Astrocyte of the hippocampus (primary cell): ENCODE measurements at places on chromosomes 12 and 14.
A peak's percentile ranks its signal among the peaks of the same experiment; 100 is the strongest.

GRCh38 chr14:33510063-33510481 is 440.8 kb downstream of the EGLN3 start:
- DNase-seq: peak; percentile 78

DNA sequence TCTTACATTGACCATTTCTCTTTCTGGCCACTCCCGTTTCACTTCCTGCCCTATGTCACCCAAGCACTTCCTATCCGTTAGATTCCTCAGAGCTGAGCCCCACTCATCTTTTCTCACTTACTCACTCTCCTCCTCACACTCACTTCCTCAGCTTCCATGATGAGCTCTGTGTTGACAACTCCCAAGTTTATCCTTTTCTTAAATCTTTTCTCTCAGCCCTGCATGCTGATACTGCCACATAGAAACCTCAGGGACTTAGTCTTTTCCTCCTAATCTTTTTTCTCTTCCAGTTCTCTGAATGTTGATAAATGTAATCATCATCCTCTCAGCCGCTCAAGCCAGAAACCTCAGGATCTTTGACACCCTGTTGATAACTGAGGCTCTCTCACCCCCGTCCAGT is 99.6 kb downstream of the ANO6 start:
- no peak for DNase-seq

DNA sequence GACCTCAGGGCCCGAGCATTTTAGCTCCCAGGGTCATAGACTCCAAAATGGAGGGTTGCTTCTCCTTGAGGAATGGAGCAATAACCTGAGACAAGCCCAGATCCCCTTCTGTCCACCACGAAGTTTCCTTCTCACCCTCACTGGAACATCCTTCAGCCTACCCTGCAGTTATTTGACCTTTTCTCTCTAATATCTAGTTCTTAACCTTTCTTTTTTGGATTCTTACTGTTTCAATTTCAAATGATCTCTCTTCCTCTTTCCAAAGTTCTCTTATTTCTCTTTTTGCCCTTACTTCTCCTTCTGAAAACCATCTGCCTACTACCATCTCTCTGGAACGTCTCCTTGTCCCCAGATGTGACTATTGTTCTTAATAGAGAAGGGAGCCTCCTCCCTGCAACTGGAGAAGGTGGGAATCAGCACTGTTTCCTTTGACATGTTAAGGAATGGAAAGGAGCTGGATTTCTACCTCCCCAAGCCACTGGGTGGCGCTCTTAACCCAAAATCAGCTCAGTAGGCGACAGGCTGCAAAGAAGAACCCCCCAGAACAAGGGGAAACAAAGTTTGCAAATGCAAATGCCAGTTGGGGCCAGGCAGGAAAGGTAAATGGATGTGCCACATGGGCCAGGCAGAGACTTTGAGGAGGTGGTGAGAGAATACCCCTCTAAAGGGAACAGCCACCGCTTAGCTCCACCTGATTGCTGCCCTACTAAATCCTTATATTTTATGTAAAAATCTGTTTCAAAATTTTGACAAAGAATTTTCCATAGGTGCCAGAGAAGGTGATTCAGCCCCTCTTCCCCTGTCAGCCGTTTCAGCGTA is 22.4 kb upstream of the PDE1B start:
- peak; percentile 18 for DNase-seq

GRCh38 chr14:96895658-96896271 is 98.6 kb downstream of the VRK1 start:
- no peak for DNase-seq

DNA sequence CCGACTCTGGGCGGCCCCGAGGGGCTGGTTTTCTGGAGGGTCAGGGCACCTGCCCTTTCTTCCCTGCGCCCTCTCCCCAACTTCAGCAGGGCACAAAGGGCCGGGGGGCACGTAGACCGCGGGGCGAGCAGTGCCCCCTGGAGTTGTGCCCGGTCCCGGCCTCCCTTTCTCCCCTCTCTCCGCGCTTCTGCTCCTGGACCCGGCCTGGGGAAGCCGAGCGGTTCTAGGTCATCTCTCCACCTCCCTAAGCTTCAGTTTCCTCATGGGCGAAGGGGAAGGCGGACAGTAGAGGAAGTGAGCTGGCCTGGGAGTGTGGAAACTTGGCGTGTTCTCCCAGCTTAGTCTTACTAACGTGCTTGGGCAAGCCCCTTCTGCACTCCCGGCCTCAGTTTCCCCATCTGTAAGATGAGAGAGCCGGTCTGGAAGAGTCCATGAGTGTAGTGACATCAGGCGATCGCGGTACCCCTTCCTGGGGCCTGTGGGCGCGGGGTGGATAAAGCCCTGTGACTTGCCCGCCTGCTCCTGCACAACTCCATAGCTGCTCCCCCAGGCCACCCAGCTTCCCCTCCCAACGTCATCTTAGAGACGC is 158.6 kb upstream of the PARP11 start:
- DNase-seq: peak; percentile 46

DNA sequence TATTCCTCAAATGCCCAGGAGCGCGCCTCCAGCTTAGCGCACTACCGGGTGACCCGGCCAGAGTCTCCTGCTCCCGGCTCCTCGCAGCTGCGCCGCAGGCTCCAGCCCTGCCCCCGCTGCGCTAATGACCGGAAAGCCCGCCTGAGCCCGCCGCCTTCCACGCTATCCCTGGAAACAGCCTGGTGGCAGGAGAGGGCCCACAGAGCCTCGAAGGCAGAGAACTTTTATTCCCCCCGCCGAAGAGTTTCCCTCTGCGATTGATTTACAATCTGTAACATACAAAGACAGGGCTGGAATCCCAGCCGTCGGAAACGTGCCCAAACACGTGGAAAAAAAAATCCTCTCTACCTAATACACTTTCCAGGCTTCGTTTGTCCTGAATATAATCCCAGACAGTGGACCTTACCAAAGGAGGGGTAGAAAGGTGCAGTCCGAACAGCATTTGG is 1.5 kb downstream of the COL2A1 start:
- DNase-seq: peak; percentile 55

GRCh38 chr12:104740668-104741067 is 217.4 kb downstream of the SLC41A2 start:
- DNase-seq: no peak

- no peak for DNase-seq
Observed at GRCh38 chr14:102492531-102492910, 17.1 kb downstream of the ANKRD9 start.

DNA sequence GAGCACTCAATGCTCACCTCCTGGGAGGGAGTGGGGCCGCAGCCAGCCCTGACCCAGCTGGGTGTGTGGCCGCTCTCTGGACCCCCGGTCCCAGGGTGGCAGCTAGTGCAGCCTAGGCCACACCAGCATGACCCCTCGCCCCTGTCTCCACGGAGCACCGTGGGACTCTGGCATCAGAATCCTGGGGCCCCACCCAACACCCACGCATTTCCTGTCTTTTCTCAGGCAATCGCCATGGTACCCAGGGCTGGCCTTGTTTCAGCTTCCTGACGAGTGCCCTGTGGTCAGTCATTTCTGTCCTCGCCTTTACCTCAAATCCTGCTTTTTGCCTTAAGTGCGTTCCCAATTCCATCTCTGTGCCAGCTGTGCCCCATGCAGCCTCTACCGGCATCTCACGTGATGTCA is 15.9 kb downstream of the PACS2 start:
- DNase-seq: peak; percentile 37

- no peak for DNase-seq
Observed at GRCh38 chr14:89810101-89810500, 144.4 kb downstream of the EFCAB11 start.

DNA sequence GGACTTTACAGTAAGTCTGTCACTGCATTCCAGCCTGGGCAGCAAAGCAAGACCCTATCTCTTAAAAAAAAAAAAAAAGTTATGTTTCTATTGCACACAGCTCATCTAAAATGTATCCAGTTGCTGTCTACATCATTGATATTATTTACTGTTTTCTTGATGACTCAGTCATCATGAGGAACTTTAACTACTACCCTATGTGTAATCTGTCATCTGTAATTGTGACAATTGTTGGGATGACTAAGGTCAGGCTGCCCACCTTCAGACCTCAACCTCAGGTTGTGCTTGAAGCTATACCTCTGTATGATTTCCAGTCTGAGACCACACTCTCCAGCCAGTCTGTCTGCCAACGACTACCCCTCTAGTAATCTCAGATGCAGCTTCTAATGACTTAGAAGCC is 15.3 kb downstream of the PPP1R13B start:
- no peak for DNase-seq

DNA sequence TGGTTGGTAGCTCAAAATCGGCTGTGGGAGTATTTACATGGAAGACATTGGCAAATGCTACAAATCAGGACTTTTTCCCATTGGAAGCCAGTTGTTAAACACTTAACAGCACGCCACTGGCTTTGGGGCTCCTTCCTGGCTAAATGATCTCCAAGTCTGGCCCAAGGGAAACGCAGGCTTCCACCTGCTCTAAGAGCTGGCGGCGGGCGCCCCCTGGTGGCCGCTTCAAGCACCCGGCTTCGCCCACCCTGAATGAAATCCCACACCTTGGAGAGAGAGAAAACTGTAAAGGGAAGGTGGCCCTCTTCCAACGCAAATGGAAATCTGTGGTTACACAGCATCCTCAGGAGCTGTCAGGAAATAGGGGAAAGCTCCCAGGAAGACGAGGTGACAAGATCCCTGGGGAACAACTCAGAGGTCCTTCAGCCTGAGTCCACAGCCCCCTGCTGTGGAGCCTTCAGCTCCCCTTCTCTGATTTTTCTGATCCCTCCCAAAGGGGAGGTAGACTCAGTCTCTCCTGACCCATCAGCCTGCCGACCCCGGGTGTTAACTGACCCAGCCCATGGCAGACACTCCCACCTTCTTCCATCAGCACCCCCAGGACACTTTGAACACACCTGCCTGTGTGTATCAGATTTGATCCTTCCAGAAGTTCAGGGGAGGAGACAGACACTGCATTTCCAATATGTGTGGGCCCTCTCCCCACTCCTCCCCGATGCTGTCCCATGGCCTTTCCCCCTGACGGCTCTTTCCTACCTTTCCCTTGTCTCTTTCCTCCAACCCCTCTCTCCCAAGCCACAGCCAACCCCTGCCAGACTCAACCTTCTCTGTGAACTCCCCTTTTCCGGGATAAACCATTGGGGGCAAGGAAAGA is 15.4 kb downstream of the SELPLG start:
- peak; percentile 93 for DNase-seq

- no peak for DNase-seq
Observed at GRCh38 chr12:125175576-125175975, 110.3 kb downstream of the AACS start.

DNA sequence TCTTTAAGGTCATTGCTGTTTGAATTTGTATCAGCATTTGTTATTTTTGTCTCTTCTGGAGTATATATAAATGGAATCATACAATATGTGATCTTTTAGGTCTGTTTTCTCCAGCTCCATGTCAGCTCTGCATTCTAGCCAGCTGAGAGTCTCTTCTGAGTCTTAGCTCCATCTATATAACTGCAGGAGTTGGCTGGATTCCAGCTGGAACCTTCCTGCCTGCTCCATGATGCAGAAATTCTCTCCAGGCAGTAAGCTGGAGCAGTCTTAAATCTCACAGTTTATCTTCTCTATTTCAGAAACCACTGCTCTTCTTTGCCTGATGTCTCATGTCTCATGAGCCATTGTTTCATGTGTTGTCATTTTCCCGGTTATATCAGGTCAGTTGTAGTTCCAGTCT is 827.6 kb downstream of the NRXN3 start:
- peak; percentile 76 for DNase-seq

DNA sequence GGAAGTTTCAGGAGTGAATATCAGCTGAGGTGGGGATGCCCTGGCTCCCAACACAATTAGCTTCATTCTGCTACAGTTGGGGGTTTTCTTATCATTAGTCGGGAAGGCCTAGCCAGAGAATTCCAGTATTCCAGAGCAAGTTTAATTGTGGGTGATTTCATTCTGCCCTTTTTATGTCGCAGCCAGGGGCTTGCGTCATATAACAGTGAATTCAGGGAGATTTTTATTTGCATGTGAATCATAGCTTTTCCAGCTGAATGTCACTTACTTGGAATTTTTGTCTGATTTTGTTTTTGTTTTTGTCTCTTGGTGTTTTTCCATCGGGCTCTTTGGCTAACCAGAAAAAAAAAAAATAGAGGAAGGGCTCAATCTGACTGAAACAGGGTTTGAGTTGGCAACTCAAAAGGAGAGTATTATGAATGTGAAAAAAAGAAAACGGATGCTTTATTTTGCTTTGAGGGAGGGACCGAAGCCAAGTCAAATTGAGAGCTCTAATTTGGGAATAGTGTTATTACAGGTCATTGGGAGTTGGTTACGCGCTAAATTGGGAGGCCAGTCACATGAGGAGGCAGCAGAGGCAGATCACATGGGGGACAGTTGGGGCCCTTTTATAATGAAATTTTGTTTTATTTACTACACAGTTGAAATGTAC is 119.4 kb downstream of the SAMD4A start:
- DNase-seq: peak; percentile 95

GRCh38 chr12:54052438-54053002 is 1.1 kb upstream of the HOXC4 start:
- DNase-seq: no peak

DNA sequence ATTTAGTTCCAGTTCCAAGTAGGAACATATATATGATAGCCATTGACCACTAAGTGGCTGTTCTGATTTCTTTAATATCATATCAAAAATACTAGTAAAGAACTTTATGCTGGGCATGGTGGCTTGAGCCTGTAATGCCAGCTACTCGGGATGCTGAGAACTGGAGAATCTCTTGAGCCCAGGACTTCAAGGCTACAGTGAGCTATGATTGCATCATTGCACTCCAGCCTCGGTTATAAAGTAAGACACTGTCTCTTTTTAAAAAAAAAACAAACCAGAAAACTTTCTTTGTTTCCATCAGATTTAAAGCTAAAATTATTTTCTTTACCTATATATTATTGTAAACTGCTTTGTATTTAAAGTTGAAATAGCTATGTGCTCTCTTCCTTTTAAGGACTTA is 127.0 kb downstream of the SCAF11 start:
- DNase-seq: no peak

DNA sequence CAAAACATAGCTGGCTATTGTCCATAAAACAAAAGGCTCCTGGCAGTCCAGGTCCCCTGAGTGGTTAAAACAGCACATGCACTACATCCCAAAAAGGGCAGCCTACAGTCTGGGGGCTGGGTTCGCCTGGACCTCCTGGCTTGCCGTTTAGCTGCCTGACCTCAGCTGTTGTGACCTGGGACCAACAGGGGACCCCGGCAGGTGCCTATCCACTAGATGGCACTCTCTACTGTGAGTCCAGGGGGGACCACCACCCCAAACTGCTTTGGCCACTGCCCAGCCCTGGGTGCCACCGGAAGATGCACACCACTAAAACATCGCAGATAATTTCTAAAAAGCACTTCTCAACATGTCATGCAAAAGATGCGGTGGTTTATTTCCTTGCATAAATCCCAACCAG is 2.9 kb upstream of the RTL1 start:
- no peak for DNase-seq
